Activated naive CD8-positive, alpha-beta T cell treated with anti-CD3 and anti-CD28 coated beads for 36 hours (primary cell): ENCODE measurements at places on chromosomes 12 and 14. TPM values are rescaled to one million over a fixed set of nuclear protein-coding genes. Genes with fewer than 3 reads are reported as not detected.
A peak's percentile ranks its signal among the peaks of the same experiment; 100 is the strongest.

Gene CCDC175
- not detected for total RNA-seq

- H3K27ac ChIP-seq, result no peak overlapping the region
- DNase-seq, result no peak
- H3K27me3 ChIP-seq, result no peaks in the 10 kb centered on the region
- H3K36me3 ChIP-seq, result peaks cover 4% of the 10 kb centered on the region
Measured at GRCh38 chr12:9363145-9363544, 154.9 kb upstream of the PZP start.

GRCh38 chr12:76450690-76451089, 102.5 kb upstream of the BBS10 start:
- peaks cover 31% of the 10 kb centered on the region for H3K36me3 ChIP-seq
- H3K27ac ChIP-seq, result no peak overlapping the region
- H3K4me1 ChIP-seq, result peaks cover 25% of the 10 kb centered on the region
- H3K4me3 ChIP-seq, result no peak overlapping the region

DNA sequence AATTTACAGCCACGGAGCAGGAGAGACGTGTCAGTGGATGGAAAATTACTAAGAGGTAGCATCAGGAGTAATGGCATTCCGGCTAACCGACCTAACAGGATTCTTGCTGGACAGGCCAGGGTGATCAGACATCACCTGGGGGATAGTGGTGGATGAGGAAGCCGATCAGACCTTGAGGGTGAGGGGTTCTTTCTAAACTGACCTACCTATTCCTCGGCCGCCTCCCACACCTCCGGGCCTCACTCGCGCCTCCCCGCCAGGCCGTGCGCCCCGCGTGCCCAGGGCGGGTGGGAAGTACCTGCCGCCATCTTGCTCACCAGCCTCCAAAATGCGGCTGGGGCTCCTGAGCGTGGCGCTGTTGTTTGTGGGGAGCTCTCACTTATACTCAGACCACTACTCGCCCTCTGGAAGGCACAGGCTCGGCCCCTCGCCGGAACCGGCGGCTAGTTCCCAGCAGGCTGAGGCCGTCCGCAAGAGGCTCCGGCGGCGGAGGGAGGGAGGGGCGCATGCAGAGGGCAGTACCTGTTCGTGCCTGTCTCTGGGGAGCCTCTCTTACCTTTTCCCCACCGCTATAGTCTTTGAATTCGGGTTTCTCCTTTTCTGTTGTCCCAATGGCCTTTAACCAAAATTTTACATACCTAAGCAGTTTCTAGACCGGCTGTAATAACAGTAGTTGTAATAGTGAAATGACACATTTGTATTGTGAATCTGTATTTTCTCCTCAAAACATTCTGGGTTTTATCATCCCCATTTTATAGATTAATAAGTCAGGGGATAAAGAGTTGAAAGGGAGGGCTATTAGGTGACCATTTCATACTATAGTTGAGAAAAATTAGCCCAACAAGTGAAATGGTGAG, at the start of gene TMPRSS12:
Gene TMPRSS12 (plus strand): TSS at position 290 of the 857 bp plus-strand sequence. CDS start 39 bp downstream, at position 329.
- H3K27me3 ChIP-seq, result peaks cover 8% of the 10 kb centered on the region
- H3K4me1 ChIP-seq, result no peaks in the 10 kb centered on the region
- no peak for DNase-seq
- no peak within 1 kb of the TSS for H3K4me3 ChIP-seq

DNA sequence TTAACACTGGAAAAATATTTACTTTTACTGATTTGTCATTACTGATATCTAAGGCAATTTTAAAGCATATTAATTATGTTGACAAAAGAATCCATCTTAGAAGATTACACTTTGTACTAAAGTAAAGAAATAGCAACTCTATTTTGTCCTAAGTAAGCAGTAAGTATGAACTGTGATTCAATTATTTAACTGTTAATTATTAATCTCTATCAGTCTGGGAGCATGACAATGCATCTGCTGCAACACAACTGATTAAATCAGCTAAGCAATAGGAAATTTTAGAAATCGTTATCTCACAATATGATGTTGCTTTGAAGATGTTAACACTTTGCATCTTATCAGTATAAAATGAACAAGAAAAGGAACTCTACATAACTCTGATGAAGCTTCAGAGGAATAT, 172.3 kb downstream of the DPY19L2 start:
- no peaks in the 10 kb centered on the region for H3K36me3 ChIP-seq
- no peak overlapping the region for H3K4me3 ChIP-seq
- H3K27ac ChIP-seq, result no peak overlapping the region
- peaks cover 3% of the 10 kb centered on the region for H3K27me3 ChIP-seq
- H3K4me1 ChIP-seq, result no peaks in the 10 kb centered on the region

GRCh38 chr14:60553808-60554207, 44.9 kb downstream of the SIX6 start:
- no peak for DNase-seq
- no peaks in the 10 kb centered on the region for H3K4me1 ChIP-seq
- no peak overlapping the region for H3K4me3 ChIP-seq
- H3K36me3 ChIP-seq, result no peaks in the 10 kb centered on the region
- no peak overlapping the region for H3K27ac ChIP-seq

DNA sequence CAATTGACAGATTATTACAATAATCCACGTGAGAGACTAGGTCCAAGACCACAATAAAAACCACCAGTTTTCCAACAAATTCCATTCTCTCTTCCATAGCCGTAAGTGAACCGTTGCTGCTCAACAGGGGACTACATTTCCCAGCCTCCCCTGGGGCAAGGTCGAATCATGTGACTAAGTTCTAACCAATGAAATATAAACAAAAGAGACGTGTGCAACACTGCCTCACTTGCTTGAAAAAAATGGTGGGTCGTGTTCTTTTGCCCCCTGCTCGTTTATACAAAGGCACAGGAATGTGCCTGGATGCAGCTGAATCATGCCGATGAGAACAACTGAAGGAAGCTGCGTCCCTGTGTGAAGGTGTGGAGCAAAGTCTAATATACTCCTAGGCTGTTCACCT, 51.1 kb downstream of the HSPB8 start:
- no peaks in the 10 kb centered on the region for H3K4me1 ChIP-seq
- peaks cover 4% of the 10 kb centered on the region for H3K27me3 ChIP-seq
- H3K4me3 ChIP-seq, result no peak overlapping the region
- DNase-seq, result no peak

DNA sequence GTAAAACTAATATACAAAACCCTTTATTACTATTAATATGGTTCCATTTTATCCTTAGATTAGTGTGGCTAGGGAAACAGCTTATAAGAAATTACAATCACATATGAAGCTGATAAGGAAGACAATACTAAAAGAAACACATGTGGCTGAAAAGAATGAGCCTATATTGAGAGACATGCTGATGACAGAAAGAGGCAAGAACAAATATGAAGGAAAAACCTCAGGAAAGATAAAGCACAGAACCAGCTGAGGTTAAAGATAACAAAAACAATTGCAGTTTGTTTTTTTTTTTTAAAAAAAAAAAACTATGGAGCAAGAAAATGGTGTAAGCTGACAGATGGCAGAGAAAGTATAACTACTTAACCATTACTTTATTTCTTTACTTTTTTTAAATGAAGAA, 69.2 kb upstream of the OSBPL8 start:
- no peaks in the 10 kb centered on the region for H3K36me3 ChIP-seq
- no peak overlapping the region for H3K4me3 ChIP-seq
- H3K27me3 ChIP-seq, result no peaks in the 10 kb centered on the region
- H3K4me1 ChIP-seq, result no peaks in the 10 kb centered on the region

- H3K36me3 ChIP-seq, result peaks cover 10% of the 10 kb centered on the region
- H3K4me1 ChIP-seq, result peaks cover 9% of the 10 kb centered on the region
- no peaks in the 10 kb centered on the region for H3K27me3 ChIP-seq
- no peak for DNase-seq
Measured at GRCh38 chr14:50012644-50013043, 103.7 kb downstream of the VCPKMT start.

DNA sequence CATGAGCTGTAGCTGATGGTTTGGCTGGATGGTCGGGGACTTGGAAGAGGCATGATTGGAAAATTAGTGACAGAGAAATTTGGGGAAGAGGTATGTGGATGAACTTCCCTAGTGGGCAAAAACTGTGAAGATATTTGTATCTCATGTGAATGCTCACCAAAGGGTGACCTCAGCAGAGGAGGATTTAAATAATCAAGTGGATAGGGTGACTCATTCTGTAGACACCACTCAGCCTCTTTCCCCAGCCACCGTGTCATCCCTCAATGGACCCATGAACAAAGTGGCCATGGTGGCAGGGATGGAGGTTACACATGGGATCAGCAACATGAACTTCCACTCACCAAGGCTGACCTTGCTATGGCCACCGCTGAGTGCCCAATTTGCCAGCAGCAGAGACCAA, 60.8 kb upstream of the KRAS start:
- H3K4me1 ChIP-seq, result peaks cover 2% of the 10 kb centered on the region
- H3K27ac ChIP-seq, result no peak overlapping the region
- no peaks in the 10 kb centered on the region for H3K36me3 ChIP-seq
- DNase-seq, result no peak
- H3K27me3 ChIP-seq, result no peaks in the 10 kb centered on the region
- no peak overlapping the region for H3K4me3 ChIP-seq

Gene NOVA1
- 0.10 TPM for total RNA-seq

Gene KIF21A
- total RNA-seq, result 22.2 TPM

GRCh38 chr12:106364261-106364660, 6.7 kb downstream of the POLR3B start:
- H3K27me3 ChIP-seq, result no peaks in the 10 kb centered on the region
- no peak overlapping the region for H3K27ac ChIP-seq
- H3K4me3 ChIP-seq, result no peak overlapping the region
- DNase-seq, result no peak

DNA sequence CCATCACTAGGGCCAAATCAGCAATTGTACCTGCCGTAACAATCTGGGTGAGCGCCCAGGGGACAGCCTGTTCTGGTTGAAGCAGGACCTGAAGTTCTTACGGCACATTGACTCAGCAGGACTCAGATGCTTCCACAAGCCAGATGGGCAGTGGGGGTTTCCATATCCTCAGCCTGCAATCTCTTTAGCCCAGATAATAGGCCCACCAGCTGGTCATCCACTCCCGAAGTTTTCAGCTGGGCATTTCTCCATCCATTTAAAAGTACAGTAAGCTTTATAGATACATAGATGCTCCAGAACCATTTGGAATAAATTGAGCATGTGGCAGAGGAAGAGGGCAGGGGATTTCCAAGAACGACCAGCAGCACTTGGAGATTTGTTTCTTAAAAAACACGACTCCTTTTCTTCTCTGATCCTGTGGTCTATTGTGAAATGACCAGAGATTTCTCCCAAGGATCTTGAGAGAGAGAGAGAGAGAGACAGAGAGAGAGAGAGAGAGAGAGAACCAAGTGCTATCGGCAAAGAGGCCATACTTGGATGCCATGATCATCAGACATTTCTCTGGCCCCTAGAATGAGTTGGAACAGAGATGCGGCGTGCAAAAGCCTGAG, 74.8 kb upstream of the PLXNC1 start:
- no peak overlapping the region for H3K4me3 ChIP-seq
- H3K36me3 ChIP-seq, result no peaks in the 10 kb centered on the region
- DNase-seq, result no peak
- no peak overlapping the region for H3K27ac ChIP-seq
- peaks cover 8% of the 10 kb centered on the region for H3K27me3 ChIP-seq

Gene TAS2R46
- total RNA-seq, result 0.48 TPM

GRCh38 chr14:22753586-22753985, 12.9 kb upstream of the OXA1L start:
- peaks cover 6% of the 10 kb centered on the region for H3K4me1 ChIP-seq
- no peak overlapping the region for H3K4me3 ChIP-seq
- H3K36me3 ChIP-seq, result peaks cover 6% of the 10 kb centered on the region

DNA sequence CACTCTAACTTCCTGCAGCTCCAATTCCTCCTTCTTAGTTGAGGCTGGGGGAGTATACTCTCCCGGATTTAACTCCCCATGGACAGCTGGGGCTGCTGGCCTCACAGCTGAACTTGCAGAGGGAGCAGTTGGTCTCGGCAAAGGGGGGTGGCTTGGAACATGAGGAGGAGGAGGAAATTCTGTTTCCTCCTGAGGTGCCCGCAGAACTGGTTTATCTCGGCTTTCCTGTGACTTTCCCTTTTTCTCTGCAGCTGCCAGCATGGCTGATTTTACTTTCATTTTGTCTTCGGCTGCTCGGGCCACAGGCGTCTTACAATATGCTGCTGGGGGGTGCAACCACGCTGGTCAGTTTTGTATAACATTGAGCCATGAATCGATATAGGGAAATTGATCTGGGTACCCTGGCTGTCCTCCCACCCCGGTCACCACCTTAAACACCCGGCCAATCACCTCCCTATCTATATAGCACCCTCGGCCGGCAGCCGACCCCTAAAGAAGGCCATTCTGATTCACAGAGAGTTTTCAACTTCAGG, 1317.6 kb downstream of the TMEM121 start:
- H3K27ac ChIP-seq, result peak overlapping the region; percentile 89
- peaks cover 39% of the 10 kb centered on the region for H3K4me1 ChIP-seq
- H3K4me3 ChIP-seq, result peak overlapping the region; percentile 87

GRCh38 chr14:75723716-75724115, 62.7 kb downstream of the TTLL5 start:
- no peak overlapping the region for H3K27ac ChIP-seq
- DNase-seq, result no peak

Gene CEP83
- total RNA-seq, result 20.8 TPM

DNA sequence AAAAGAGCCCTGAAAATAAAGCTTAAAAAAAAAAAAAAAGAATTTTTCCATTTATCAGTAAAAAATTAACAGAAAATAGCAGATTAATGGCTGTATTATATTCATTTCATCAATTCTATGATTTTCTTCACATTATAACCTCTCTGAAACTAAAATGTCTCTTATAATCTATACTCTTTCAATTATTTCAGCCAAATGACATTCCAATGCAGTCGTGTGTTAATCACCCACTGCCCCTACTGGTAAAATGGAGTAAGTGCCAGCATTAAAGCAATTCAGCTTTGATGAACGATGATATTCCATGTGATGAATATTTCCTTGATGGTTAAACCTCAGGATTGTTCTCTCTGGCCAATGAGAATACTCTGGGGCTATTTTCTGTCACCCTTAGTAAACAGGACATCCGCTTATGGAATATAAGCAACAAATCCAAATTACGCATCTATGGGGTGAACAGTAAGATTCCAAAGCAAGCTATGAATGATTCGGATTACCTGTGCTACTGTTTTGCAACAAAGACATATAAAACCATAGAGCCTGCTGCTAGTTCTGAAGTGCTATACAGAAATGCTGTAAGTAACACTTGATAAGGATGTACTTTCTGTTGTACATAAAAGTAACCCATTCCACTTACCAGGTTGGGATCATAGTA, 20.3 kb upstream of the SYCP3 start:
- H3K36me3 ChIP-seq, result peaks cover 2% of the 10 kb centered on the region
- H3K4me3 ChIP-seq, result no peak overlapping the region
- no peak for DNase-seq
- H3K4me1 ChIP-seq, result no peaks in the 10 kb centered on the region

Gene DLST
- 136 TPM for total RNA-seq

Gene DHRS4
- total RNA-seq, result 18.0 TPM

Gene DBX2
- not detected for total RNA-seq
